Stimulated activated CD8-positive, alpha-beta memory T cell treated with anti-CD3 and anti-CD28 coated beads, Interleukin-15, amount 100 ng/mL, for 4 hours (primary cell): ENCODE measurements at places on chromosomes 6 and 20.

GRCh38 chr6:17790489-17790888 lies 83.8 kb upstream of the NUP153 start:
- DNase-seq: no peak

DNA sequence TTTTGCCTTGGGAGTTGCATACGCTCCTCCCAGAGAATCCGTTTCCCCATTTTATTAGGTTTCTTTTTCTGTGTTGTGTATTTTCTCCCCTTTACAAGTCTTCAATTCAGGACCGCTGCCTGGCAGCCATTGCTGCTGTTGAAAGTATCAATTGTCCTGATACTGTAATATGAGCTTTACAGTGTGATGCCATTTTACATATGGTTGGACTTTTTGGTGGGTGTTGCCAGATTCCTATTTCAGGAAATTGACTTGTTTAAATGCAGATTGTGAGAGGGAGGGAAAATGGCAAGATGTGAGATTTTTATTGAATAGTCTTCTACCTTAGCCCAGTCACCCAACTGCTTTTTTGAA lies 1.2 kb downstream of the PANK2 start:
- DNase-seq: no peak

- no peak for DNase-seq
Measured at GRCh38 chr6:28675600-28675999, 149.9 kb downstream of the GPX5 start.

- no peak for DNase-seq
Measured at GRCh38 chr20:21159658-21160380, 33.9 kb downstream of the KIZ start.

DNA sequence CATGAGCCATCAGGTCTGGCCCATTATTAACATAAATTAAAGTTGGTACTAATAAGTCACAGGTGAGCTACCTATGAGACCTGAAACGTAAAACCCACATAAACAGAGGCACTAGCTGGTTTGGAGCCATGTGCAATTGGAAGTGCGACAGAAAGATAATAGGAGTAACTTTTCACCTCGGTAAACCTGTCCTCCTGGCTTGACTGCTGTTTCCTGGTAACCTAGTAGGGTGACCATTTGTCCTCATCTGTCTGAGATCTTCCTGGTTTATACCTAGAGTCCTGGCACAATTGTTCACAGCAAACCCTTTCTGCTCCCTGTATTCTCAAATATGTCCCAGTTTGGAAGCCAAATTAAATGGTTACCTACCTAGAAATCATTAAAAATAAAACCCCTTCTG lies 7.4 kb downstream of the TBC1D20 start:
- no peak for DNase-seq

DNA sequence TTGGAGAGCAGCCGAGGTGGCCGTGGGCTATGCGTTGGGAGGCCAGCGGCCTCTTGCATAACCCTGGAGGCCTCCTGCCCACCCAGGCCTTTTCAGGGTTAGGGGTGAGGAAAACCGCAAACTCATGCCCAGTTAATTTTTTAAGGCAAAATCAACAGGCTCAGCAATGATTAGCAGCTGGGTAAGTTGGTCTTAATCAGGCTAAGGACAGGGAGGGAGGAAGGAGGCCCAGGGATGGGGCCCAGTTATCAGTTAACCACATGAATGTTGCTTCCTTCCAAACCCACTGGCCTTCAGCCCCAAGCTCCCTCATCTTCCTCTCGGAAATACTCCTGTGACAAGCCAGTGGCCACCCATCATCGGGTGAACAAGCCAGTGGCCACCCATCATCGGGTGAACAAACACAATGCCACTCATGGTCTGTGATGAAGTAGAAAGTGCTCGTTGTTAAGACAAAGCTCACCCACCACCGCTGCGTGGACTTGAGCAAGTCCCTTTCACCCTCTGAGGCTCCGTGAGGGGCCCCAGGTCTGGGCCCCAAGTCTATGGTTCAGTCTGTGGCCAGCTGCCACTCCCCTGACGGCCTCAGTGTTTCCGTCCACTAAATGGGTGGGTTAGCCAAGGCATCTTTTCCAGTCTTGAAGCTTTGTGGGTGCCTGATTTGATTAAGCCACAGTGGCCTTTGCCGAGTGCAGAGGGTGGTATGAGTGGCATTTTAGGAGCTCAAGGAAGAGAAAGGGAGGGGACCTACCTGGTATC lies 39.4 kb downstream of the HNF4A start:
- DNase-seq: no peak

DNA sequence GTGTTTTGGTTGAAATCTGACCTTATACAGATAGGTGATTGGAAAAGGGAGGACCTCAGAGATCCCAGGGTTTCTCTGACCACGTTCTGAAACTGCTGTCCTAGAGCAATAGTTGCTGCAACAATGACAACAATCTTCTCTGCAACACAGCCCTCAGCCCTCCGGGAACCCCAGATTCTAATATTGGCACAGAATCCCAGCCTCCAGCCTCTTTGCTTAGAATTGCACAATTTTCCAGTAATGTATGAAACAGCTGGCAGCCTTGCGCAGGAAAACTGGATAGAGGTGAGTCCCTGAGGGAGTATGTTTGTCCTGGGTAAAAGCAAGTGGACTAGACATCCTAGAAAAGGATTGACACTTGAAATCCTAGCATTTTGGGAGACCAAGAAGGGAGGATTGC lies 30.4 kb upstream of the PNRC1 start:
- DNase-seq: no peak

DNA sequence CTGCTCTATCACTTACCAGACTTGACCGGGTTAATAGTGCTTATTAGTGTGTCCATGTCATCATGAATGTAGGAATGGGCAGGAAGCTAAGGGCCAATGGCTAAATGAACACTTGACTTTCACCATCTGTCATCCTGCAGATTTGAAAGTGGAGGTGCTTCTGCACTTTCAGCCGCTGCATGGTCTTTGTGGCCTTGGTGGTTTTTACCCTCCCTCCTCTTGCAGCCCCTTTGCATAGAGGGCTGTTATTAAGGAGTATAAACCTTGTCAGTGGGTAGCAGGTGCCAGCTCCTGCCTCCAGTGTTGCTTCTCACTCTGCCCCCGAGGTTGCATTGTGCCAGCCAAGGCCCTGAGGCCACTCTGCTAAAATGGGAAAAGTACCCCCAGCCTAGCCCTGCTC lies 122.2 kb upstream of the TNFAIP3 start:
- no peak for DNase-seq

- no peak for DNase-seq
Measured at GRCh38 chr20:24756292-24757025, 192.6 kb upstream of the CST7 start.

- DNase-seq: no peak
Measured at GRCh38 chr6:138680085-138680484, 93.5 kb upstream of the CCDC28A start.

GRCh38 chr6:160431226-160431625 lies 83.0 kb downstream of the SLC22A3 start:
- no peak for DNase-seq

DNA sequence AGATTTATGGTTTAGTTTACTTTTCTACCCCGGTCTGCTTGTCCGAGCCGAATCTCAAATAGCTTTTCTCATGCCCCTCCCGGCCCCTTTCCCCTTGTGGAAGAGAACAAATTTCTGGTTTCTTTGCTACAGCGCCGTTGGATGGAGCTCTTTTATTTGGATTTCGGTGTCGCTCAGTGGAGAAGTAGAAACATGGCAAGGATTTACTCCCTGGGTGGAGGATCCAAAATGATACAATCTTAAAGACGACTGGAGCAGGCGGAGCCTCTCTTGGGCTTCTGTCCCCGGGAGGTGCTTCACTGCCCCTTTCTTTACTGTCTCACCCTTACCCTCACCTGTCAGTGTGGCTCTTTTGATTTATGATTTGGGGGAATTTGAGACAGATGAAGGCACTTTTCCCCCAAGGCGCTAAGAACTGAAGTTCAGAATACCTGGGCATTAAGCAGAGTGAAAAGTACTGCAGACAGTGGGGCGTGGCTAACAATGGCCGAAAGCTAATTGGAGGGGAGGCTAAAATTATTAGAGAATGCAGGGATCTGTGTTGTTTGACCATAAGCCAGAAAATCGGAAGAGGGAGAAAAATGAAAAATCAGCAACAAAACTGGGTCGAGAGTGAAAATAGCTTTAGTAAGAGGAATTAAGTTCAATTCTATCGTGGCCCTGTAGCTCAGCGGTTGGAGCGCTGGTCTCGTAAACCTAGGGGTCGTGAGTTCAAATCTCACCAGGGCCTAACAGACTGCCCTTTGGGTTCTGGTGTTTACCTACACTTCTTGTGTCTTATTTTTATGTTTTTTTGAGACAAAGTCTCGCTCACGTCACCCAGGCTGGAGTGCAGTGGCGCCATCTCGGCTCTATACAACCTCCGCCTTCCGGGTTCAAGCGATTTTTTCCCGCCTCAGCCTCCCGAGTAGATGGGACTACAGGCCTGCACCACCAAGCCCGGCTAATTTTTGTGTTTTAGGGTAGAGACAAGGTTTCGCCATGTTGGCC lies 145.1 kb upstream of the ZNF184 start:
- DNase-seq: no peak

DNA sequence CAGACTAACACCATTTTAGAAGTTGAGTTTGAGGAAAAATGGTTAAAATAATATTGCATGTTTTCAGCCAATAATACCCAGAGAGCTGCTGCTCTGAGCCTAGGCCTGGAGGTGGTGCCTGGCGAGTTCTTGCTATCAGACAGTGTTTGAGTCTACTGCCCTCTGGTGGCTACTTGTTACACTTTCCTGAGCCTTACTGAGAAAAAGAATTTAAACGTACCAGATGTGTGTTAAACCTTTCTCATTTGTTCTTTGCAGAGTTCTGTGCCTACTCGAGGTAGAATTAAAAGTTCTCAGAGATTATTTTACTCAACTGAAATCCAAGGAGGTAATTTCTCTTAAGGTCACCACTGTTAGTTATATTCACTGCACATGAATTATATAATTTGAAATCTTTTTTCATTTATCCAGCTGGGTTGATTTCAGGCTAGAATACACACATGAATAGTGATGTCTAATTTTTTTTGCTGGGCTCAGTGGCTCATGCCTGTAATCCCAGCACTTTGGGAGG lies 38.2 kb downstream of the SHLD1 start:
- peak; percentile 64 for DNase-seq

- no peak for DNase-seq
Measured at GRCh38 chr6:21084656-21085055, 508.9 kb upstream of the SOX4 start.

DNA sequence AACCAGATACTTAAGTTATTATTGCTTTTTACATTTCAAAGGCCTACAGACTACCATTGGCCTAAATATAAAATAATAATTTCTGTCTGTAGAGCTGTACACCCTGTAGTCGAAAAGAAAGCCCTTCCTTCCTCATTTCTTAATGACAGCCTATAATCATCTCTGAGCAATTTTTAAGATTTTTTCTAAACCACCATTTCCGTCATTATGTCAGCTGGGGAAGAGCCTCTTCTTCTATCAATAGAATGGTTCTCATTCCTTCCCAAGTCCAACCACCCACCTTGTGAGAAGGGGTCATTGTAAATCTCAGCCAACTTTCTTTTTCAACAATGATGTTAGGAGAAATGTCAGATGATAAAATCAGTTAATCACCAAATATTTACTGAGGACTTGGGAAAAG lies 91.8 kb downstream of the PLEKHG1 start:
- DNase-seq: no peak

- DNase-seq: no peak
Measured at GRCh38 chr20:38007526-38007925, 25.7 kb downstream of the TTI1 start.

DNA sequence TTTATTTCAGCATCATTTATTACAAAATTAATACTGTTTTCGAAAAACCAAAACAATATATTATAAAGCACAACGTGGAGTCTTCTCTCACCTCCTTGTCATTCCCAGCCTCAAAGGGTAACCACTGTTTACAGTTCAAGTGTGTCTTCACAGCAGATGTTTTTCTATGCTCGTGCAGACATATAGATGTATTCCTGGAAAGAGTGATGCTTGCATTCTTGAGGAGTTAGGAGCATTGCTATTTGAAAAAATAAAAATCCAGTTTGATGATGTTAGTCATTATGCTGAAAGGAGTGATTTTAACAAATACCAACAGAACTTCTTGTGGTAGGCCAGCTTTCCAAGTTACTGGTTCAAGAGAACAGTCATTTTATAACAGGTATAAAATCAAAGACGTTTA lies 234.9 kb downstream of the BCKDHB start:
- DNase-seq: no peak

DNA sequence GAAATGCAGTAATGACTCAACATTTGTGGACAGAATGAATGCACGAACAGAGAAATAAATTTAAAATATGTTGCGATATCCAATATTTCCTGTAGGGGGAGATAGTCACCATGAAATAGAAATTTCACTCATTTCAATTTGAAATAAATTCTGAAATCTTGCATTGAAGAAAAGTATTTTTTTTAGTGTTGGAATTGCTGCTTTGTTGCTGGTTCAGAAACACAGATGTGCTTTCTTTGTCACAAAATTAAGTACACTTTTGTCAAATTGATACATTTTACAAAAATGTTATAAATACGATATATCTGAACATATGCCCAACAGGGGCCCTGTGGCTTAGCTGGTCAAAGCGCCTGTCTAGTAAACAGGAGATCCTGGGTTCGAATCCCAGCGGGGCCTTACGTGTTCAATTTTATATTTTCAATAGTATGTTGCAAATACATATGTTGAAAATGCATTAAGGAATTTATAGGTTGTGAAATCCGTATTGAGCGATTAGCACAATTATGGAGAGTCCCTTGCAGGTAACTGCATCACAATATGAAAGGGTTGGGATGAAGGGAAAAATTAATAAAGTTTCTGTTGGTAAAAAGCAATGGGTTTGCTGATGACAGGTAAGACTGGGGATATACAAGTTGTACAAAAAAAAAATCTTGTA lies 85.4 kb upstream of the PRSS16 start:
- DNase-seq: no peak

GRCh38 chr6:13831615-13832014 lies 17.3 kb upstream of the MCUR1 start:
- no peak for DNase-seq

GRCh38 chr6:98525860-98526259 lies 308.5 kb upstream of the POU3F2 start:
- no peak for DNase-seq

- no peak for DNase-seq
Measured at GRCh38 chr6:113871975-113872374, 14.8 kb downstream of the MARCKS start.

DNA sequence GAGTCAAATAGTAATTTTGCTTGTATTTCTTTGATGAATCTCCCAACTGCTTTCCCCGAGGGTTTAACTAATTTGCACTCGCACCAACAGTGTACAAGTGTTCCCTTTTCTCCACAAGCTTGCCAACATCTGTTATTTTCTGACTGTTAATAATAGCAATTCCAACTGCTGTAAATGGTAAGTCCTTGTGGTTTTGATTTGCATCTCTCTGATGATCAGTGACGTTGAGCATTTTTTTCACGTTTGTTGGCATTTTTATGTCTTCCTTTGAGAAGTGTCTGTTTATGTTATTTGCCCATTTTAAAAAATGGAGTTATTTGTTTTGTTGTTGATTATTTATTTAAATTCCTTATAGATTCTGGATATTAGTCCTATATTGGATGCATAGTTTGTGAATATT lies 399.8 kb upstream of the MAN1A1 start:
- no peak for DNase-seq
